Activated CD8-positive, alpha-beta memory T cell treated with anti-CD3 and anti-CD28 coated beads for 1 hour (primary cell): ENCODE measurements at places on chromosomes 3 and 15.

DNA sequence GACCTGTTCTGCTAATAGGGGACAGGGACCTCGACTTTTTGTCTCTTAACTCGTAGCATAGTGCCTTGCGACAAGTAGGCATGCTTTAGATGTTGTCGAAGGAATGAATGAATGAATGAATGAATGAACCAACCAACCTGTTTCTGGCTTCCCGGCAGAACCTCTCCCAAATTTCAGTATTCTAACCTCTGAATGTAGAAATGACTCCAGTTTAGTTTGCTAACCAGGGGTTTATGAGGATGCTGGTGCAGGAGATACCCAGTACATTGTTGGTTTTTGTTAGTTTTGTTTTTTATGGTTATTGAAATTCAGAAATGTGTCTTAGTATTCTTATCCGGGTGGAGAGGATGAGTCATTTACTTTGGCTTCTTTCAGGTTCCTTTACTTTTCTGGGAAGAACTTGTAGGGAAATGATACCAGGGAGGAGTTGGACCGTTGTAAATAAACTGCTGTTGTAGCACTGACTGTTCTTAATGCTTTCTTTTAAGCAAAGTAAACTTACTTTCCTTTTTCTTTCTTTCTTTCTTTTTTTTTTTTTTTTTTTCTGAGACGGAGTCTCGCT lies 29.6 kb upstream of the EHHADH start:
- DNase-seq: no peak

- no peak for DNase-seq
These were observed 37.5 kb downstream of the TTC23 start for GRCh38 chr15:99211926-99212325.

GRCh38 chr3:27312044-27312668 lies 57.0 kb downstream of the NEK10 start:
- DNase-seq: no peak

GRCh38 chr15:43913026-43913780 lies 86.4 kb downstream of the WDR76 start:
- no peak for DNase-seq

GRCh38 chr3:73716418-73716817 lies 91.7 kb upstream of the PDZRN3 start:
- no peak for DNase-seq

- no peak for DNase-seq
These were observed 316.6 kb upstream of the UBE2E2 start for GRCh38 chr3:22886439-22887068.

DNA sequence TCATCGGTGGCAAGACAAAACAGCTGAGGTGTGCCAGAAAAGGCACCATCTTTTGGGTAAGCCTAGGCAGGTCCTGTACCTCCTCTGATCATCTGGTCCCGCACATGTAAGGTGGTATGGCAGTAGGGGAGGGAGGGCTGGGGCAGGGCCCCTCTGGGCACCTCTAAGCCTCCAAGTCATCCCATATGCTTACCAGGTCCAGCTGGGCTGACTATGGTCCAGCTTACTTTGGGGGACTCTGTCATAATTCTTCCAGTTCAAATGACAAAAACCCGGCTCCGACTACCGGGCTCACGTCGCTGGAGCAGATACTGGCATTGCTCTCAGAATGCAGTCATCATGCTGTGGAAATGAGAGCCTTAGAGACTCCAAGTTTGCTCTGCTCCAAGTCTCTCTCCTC lies 1.9 kb upstream of the RAB6B start:
- DNase-seq: no peak

- no peak for DNase-seq
These were observed 11.1 kb downstream of the LRCH3 start for GRCh38 chr3:197801891-197802778.

DNA sequence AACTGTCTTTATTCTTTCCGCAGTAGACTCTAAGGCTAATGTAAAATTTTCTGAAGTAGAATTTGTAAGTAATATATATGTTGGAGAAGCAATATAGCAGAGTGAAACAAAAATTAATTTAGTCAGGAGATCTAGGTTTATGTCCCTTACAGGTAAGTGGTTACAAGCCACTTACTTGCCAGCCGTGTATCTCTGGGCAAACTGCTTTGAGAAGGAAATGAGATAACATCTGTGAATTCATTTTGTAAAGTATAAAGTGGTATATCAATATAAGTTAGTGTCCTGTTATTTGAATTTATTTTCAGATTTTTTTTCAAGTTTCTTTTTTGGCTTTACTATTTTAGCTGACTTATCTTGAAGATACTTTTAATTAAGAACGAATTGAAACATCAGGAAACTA lies 5.5 kb downstream of the DAZL start:
- DNase-seq: no peak

DNA sequence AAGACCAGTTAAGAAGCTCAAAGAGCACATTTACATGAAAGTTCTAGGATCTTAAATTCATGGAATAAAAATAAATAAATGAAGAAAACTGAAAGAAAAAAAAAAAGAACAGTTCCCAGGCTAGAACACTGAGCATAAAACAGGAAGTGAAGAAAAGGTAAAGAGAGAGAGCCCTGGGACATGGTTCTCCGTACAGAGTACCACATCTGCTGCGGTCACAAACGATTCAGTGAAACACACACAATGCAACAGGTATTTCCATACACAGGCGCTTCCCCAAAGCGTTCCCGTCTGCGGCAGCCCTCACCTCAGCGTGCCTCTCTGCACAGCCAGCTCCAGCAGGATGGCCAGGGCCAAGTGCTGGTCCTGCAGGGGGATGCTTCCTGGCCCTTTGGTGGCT lies 49.4 kb downstream of the HERC2 start:
- no peak for DNase-seq

GRCh38 chr3:70561796-70562195 lies 249.4 kb upstream of the MDFIC2 start:
- DNase-seq: no peak

DNA sequence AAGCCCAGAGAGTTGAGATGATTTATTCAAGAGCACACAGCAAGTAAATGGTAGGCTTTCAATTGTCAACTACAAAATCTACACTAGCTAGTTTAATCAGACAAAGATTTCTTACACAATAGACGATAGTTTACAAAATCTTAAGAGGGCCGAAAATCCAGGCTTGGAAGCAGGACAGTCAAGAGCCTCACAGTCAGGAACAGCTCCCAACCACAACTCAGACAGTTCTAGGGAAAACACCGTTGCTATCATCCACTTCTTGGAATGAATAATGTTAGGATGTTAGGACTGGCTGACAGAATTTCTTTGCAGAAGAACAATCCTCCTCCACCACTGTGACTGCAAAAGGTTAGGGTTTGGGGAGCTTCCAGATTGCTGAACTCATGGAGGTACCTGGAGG lies 290.8 kb upstream of the ZPLD1 start:
- DNase-seq: no peak
